Cerebellar cortex (tissue), 1 donor: ENCODE measurements at places on chromosomes 4 and X.

DNA sequence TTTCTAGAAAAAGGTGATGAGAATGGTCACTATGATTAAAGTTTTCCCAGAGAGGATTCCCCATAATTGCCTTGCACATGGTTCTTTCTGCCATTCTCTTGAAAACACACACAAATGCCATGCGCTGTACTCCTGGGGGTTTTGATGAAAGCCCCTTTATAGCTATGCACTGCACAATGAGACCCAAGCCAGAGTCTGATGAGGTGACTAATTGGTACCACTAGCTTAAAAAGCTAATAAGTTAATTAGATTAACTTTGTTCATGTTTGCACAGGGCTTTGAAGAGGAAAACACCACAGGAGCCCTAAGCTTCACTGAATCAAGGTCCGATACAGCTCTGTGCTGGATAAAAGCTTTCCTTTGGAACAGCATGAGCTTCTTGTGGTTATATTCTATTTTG lies 132.2 kb downstream of the NKX6-1 start:
- DNase-seq, result no peak

DNA sequence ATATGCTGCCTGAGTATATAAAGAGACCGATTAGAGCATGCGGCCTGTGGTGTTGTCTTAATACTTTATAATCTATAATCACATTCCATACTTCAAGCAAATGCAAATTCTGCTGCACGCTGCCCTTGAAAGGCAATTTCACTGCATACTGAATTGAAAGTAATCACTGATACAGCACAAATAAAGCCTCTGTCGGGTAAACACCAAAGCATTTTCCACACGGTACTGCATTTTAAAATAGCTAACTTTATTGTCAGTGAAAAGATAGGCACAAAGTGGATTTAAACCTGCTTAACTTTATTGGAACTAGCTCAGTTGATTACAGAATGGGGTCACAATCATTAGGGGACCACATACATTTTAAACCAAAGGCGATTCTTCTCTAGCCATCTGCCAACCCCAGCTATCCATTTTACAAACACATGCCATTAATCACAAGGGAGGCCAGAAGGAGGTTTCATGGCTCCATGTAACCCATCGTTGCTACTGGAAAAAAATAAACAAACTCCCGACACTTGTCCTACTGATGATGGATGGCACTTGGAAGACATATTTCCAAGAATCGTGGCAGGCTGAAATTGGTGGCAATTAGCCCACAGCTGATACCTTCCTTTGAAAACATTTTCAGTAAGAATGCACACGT lies 65.9 kb downstream of the AMOT start:
- no peak for DNase-seq

DNA sequence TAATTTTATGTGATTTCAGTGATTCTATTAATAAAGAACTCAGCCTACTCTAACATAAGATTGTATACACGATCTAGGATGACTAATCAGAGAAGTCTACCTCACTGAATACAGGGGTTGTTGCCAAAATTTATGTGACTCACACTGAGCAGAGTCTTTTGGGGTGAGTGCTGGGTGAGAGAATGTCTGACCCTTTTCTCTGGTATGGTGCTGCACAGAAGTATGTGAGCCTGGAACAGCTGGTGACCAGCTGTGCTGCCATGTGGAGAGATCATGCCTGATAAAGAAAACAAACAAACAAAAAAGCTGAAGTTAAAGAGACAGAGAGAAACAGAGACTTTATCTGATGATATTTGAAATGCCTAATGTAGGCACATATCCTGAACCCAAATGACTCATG lies 618.1 kb upstream of the GRIA3 start:
- DNase-seq, result no peak

- DNase-seq, result no peak
These were observed 30.8 kb upstream of the AFAP1 start for GRCh38 chr4:7970361-7970946.

GRCh38 chr4:118775405-118775804 lies 60.5 kb downstream of the SEC24D start:
- DNase-seq, result no peak
